Ovary (tissue), 10 donors: ENCODE measurements at places on chromosomes 12 and 14. TPM values are rescaled to one million over a fixed set of nuclear protein-coding genes. Genes with fewer than 3 reads are reported as not detected.

The CYP46A1 gene
- polyA plus RNA-seq: 1.2 TPM

The CAPZA3 gene
- polyA plus RNA-seq: not detected

- no peak for DNase-seq
Observed at GRCh38 chr12:103774977-103775560, 66.0 kb downstream of the NT5DC3 start.

DNA sequence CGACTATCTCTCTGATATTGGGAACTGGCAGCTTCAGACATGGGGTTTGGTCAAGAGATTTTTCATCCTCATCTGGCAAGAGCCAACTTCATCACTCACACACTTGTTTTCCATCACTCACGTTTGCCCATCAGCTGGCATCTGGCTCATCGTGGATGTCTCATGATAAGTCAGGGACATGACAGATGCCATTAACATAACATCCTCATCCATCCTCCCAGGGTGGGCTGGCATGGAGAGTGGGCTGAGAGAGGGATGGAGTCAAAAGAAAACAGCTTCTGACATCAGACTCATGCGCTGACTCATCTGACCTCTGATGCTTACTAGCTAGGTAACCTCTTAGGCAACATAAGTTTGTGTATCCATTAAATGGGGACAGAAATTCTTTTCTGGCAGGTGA, 1.8 kb upstream of the VSX2 start:
- no peak for DNase-seq

DNA sequence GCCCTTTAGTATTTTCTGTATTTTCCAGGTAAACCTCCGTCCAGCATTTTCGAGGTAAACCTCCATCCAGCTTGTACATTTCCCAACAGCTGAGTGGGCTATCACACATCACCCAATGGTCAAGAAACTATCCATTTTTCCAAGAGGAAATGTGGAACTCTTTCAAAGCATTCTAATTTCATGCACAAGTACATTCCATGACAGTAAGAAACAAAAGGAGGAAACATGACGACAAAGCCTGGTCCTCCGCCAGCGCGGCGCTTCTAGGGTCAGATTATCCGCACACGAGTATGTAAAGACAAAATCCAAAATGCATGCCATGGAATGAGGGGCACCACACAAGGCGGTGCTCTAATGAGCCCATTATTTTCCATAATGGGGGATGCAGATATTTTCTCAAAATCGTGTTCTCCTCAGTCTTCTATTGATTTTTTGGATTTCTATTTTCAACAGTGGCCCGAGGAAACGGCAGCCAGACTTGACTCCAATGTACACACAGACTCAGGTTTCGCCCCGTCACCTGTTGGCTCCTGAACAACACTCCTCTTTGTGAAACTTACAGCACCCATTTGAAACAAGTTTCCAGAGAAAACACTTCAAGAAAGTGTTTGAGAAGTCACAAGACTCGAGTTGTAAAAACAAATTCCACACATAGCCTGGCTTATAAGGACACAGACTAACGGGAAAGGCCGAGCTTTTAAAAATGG, 107.4 kb downstream of the PRICKLE1 start:
- DNase-seq: peak; percentile 55

- no peak for DNase-seq
Observed at GRCh38 chr12:62214846-62215245, 45.4 kb upstream of the USP15 start.

GRCh38 chr14:22979748-22980392, 2.5 kb downstream of the AJUBA start:
- no peak for DNase-seq
